ENCODE measurements at places on chromosomes 1 and 21.
A peak's percentile ranks its signal among the peaks of the same experiment; 100 is the strongest.

DNA sequence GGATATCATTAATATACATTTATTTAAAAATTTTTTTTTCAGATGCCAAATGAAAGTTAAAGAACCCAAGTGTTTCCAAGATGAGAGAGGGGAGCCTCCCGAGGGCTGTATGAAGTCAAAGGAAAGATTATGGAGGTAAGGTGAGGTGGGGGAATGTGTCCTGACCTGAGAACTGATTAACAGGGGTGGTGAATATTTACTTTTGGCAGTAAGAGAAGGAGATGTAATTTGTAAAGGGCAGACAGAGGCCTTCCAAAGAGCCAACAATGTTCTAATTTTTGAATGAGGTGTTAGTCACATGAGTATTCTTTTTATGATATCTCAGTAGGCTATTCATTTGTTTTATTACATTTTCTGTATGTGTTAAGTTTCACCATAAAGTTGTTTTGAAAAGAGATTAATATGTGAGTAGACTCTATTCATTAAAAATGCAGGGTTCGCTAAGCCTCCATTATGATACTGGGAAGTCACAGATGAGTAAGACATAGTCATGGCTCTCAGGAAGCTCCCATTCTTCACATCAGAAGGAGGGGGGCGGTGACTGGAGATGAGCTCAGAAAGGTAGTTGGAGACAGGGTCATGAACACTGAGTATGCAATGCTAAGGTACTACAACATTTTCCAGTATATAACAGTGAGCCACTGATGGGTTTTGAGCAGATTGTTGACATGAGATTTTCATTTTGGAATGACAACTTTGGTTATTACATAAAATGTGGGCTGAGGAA is 62.4 kb upstream of the TNFSF18 start:
- DNase-seq = no peak

DNA sequence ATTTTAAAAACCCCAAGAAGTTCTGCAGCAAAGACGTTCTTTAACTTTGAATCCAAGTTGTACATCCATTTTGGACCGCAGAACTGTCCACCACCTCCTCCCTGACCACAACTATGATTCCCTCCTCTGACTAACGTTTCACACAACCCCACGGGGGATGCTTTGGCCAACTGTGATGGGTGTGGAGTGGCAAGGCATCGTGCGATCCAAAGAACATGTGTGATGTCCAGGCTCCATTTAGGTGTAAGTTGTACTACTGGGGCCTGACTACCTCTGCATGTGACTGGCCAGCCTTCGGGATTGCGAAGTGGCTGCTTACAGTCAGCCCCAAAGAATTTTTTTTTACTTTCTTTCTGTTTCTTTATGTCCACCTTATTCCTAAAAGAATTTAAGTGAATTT is 6.7 kb downstream of the KCNJ15 start:
- DNase-seq = no peak

DNA sequence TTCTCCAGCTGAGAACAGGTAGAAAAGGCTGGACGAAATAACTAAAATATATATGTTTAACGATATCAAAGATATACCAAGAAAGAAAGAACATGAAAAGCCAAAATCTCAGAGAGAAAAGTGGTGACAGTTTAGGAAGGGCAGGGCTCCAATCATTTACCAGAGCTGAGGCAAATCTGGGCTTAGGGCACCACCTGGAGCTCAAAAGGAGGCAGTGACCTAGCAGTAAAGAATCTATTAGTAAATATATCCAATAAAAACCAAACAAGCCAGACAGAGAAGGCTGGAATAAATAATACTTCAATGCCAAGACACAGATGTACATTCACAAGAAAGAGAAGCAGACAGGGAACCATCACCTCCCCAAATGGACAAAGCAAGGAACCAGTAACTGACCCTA is 43.5 kb downstream of the CHIA start:
- no peak for DNase-seq

DNA sequence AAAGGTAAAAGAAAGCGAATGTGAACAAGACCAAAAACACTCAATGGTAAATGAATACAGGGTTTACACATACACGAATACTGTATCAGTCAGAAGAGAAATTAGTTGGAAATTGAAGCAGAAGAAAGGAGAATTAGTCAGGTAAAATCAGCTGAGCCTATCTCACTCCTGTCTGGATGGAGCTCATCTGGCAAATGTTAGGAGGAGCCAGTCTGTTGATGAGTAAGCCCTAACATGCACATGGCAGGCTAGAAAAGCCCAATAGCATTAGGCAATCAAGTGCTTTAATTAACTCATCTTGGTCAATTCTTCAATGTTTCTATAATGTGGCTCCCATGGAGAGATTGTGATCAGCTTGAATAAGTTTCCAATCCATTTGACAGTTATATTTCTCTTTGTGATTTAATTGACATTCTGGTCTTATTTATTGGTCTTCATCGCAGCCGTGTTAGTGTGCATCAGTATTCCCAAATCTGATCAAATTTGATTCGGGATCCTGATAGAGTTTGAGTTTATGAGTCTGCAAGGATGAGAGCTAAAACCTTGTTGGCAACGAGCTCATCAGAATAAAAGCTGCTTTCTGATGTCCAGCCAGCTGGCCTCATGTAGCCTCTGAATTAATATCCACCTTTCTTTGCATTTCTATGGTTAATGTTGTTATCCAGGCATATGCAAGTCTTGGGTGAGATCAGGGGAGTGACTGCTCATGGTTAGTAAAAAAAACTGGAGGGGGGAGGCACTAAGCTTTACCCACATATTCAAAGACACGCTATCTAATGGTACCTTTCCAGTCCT is 22.1 kb upstream of the KCNA10 start:
- DNase-seq = no peak

GRCh38 chr21:40668555-40669275 is 178.2 kb downstream of the DSCAM start:
- DNase-seq = no peak

GRCh38 chr1:4328402-4329071 is 325.9 kb upstream of the AJAP1 start:
- DNase-seq = no peak

- DNase-seq = no peak
These were observed 235.4 kb upstream of the KAZN start for GRCh38 chr1:14363036-14363590.

GRCh38 chr1:74637296-74637695 is 36.3 kb downstream of the ERICH3 start:
- DNase-seq = no peak

- DNase-seq = peak; percentile 44
These were observed 41.4 kb upstream of the NFASC start for GRCh38 chr1:204829133-204829825.

DNA sequence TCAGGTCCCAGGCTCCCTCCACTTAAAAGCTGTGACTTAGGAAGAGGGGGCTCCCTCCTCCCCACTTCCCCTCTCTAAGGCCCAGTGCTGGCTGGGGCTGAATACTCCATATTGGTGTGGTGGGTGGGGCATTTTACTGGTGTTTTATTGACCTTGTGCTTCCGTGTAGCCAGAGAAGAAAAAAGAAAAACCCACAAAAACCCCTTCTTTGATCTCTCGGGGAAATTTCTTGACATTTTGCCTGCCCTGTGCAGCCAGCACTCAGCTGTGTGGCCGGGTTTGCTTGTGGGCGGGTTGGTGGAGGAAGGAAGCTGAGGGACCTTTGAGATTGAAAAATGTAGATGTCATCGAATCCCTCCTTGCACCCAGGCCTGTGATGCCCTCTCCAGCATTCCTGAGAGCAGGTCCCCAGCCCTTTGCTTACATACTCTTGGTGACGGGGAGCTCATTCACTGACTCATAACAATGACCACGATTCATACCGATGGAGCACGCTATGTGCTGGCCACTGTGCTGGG is 24.8 kb downstream of the TNFRSF8 start:
- no peak for DNase-seq

DNA sequence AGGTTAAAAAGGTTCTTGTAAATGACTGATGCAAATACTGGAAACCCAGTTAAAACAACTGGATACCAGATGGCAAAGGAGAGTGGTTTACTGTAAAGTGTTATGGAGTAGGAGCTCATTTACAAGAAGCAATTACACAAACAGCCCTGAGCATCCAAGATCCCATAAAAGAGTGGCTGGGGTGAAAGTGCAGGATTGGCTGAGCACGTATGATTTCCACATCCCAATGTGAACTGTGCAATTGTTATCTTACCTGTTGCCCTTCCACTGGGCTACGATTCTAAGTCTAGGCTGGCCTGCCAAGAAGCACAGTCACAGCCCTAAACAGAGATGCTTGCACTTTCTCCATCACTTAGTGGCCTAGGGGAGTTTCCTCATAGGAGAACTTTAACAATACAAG is 277.6 kb upstream of the RUNX1 start:
- DNase-seq = no peak

GRCh38 chr1:159889821-159890252 is 10.1 kb downstream of the CFAP45 start:
- no peak for DNase-seq

DNA sequence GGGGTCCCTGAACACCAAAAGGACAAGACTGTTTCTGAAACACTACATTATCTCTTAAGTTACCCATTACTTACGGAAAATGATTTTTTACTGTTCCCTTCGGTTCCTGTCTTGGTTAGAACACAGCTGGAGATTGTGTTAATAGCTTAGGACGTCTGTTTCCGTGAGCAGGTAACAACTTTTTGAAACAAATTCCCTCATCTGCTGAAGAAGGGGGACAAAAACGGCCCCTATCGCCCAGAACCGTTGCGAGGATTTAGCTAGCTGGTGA is 67.8 kb downstream of the SLC35A3 start:
- no peak for DNase-seq

GRCh38 chr1:113857776-113858175 is 13.7 kb downstream of the PTPN22 start:
- no peak for DNase-seq

DNA sequence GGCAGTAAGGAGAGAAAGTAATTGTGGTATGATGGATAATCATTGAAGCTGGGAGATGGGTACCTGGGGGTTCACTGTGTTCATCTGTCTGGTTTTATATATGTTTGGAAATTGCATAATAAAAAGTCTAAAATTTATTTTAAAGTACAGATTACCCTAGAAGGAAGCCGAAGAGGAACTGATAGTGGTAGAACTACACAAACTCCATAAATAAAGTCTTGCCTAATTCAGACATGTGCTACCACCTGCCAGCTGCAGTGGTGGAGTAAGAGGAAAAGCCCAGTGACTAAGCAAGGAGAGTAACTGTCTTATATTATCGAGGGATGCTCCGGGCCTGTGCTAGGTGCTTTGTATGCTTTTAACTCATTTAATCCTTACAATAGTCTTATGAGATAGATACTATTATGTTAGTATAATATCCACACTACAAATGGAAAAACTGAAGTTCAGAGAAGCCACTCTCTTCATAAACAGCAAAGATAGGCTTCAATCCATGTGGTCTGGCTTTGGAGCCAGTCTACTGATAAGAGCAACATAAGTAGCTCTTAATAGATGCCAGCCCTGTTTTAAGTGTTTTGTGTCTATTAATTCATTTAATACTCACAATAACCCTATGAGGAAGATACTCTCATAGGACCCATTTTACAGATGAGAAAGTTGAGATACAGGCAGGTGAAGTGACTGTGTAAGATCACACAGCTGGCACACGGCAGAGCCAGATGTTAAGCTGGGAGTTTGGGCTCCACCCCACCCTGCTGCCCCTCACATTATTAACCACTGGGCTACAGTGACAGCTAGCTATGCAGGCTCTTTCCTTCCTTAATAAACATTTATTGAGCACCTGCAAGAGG is 56.8 kb upstream of the HNRNPU start:
- DNase-seq = no peak

GRCh38 chr1:163414778-163415177 is 93.0 kb downstream of the NUF2 start:
- no peak for DNase-seq

- no peak for DNase-seq
These were observed 113.0 kb downstream of the GLIS1 start for GRCh38 chr1:53625766-53626520.

- DNase-seq = no peak
These were observed 45.9 kb upstream of the TNFSF4 start for GRCh38 chr1:173253046-173253445.

DNA sequence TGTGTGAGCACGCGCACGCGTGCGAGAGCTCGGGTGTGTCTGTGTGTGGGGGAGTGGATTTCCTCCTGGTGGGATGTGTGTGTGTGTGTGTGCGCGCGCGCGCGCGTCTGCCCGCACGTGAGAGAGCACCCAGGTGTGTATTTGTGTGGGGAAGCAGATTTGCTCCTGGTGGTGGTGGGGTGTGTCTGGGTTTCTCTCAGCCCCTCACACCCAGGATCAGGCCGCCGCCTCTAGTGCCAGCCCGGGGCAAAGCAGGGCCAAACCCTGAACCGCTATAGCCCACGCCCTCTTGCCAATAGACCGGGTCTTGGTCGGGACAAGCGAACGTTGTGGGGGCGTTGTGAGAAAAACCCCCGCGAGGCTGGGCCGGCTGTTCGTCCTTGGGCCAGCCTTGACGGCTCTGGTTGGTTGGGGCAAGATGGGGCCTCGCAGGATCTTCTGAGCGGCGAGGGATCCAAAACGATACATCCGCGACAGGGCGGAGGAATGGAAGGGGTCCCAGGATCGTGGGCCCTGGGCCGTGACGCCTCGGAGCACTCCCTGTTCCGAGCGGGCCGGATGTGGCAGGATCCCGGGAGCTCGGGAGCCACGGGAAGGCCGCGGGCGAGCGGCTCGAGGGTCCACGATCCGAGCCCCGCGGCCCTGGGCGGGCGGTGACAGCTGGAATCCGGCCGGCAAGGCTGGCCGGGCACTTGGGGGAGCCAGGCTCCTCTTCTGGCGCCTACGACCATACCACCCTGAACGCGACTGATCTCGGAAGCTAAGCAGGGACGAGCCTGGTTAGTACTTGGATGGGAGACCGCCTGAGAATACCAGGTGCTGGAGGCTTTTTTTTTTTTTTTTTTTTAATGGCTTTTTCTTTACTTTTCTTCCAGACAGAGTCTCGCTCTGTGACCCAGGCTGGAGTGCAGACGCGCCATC is 68.2 kb downstream of the RNF187 start:
- DNase-seq = no peak

GRCh38 chr1:204612326-204612725 is 73.2 kb downstream of the LRRN2 start:
- DNase-seq = no peak

GRCh38 chr21:27802816-27803475 is 836.1 kb upstream of the ADAMTS5 start:
- no peak for DNase-seq

GRCh38 chr1:184061396-184062003 is 10.0 kb downstream of the TSEN15 start:
- no peak for DNase-seq

DNA sequence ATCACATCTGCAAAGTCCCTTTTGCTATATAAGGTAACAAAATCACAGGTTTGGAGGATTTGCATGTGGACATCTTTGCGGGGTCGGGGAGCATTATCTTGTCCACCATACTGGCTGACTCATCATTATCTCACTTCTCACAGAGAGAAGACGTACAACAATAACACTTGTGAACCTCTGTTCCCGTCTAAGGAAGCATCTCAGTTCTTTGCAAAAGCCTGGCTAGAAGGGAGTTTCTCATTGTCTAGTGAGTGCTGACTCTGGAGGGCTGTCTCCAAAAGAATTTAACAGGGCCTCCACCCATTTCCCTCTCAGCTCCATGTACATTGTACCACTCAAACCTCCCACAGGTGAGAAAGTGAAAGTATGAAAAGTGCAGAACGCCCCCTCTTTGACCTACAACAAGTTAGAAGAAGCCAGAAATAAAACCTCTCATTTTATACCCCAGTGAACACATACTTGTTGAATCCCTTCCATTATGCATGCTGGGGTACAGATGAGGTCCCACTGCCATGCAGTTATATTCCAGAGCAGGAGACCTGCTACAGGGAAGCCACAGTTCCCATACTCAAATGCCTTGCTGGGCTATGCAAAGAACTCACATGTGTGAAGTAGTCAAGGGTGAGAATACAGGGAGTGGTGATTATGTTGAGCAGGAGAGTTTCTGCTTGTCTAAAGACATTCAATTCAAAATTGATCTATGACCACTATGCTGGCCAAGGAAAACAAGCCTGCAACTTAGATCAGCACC is 121.7 kb upstream of the PRDX6 start:
- no peak for DNase-seq

All from hypothalamus (tissue), 51 donors.